ENCODE measurements at places on chromosomes 5 and 9.

- peak; percentile 4 for DNase-seq
These were observed 75.2 kb upstream of the RASGRF2 start for GRCh38 chr5:80884929-80885328.

DNA sequence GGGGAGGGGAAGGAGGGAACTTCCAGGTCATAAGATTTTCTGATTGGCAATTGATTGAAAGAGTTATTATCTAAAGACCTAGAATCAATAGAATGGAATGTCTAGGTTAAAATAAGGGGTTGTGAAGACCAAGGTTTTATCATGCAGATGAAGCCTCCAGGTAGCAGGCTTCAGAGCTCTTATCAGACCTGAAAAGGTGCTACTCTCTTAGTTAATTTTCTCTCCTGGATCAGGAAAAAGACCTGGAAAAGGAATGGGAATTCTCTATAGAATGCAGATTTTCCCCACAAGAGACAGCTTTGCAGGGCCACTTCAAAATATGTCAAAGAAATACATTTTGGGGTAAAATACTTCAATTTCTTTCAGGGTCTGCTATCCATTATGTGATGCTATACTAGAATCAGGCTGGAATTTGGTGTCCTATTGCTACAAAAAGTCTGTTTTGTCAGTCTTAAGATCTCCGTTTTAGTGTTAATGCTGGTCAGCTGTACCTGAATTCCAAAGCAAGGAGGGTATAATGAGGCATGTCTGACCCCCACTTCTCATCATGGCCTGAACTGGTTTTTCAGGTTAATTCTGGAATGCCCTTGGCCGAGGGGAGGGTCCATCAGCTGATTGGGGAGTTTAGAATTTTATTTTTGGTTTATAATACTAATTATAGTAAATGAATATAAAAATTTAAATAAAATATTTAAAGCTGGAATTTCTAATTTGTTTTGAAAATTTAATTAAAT is 16.6 kb upstream of the STOM start:
- no peak for DNase-seq

GRCh38 chr5:30505014-30505886 is 688.2 kb upstream of the CDH6 start:
- no peak for DNase-seq

GRCh38 chr9:135416664-135417290 is 62.8 kb upstream of the PPP1R26 start:
- DNase-seq, result no peak

DNA sequence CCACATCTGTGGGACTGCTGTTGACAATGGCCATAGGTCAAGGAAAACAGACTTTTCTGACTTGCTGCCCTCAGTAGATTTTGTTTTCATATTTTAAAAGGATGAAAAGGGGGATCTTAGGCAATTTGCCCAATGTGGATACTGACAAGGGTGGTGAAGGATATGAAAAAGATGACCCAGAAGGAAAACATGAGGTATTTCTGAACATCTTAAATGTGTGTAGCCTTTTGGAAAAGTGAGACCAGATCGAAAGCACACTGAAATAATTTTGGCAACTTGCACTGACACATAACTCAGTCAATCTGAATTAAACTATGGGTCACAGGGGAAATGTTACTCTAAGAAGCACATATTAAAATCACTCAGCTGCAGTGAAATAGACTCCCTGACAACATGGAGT is 1793.0 kb upstream of the ACO1 start:
- DNase-seq, result no peak

GRCh38 chr9:93307468-93308157 is 123.7 kb downstream of the WNK2 start:
- no peak for DNase-seq

- no peak for DNase-seq
These were observed 83.5 kb downstream of the SLC1A1 start for GRCh38 chr9:4573634-4574389.

DNA sequence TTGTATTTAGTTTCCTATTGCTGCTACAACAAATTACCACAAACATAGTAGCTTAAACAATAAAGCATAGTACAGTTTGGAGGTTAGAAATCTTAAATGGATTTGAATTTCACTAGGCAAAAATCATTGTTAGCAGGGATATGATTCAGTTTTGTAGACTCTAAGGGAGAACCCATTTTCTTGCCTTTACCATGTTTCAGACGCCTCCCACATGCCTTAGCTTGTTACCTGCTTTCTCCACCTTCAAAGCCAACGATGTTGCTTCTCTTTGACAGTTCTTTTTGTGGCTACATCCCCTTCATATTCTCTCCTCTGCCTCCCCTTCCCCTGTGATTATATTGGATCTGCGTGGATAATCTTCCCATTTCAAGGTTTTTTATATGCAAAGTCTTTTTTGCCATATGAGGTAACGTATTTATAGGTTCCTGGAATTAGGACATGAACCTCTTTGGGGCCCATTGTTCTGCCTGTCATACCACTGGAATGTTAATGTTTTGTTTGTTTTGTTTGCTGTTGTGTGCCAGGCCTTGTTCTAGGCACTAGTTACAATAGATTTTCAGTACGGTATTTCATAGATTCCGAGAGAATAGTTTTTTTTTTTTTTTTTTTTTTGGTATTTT is 54.1 kb downstream of the UHRF2 start:
- no peak for DNase-seq

GRCh38 chr5:153513156-153513555 is 22.7 kb downstream of the GRIA1 start:
- no peak for DNase-seq

- DNase-seq, result no peak
These were observed 233.2 kb downstream of the FBXL17 start for GRCh38 chr5:108148715-108149139.

DNA sequence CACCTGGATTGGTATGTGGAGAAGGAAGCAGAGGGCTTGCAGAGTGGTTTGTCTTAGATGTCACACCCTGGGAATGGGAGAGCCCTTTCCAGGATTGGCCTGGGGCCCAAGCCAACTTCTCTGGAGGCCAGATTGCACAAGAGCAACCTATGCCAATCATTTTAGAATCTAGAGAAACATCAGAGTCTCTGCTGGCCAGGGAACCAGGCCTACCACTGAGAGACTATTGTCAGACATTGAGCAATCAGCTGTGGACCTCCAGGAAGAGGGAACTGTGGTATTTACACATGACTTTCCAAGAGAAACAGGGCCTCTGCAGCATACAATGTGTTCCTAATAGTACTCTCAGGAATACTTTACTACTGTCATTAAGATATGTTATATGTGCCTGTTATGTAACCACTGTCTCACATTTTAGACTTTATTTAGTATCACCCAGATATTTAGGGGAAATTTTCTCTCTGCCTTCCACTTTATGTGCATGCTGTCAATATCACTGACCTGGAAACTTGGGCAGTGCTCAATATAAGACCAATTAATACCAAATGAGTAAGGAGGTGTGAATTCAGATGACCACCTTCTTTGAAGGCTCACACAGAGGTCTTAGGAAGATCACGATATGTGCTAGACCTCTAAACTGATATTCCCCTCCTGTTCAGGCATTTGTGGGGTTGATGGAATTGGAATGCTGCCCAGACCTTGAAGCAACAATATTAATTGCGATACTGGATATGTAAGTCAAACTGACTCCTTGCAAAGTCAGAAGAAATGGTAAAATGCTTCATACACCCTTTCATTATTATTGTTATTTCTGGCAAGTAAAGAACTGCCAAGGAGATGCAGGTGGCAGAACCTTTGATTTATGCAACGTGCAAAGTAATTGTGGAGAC is 20.5 kb upstream of the CCL28 start:
- DNase-seq, result no peak

DNA sequence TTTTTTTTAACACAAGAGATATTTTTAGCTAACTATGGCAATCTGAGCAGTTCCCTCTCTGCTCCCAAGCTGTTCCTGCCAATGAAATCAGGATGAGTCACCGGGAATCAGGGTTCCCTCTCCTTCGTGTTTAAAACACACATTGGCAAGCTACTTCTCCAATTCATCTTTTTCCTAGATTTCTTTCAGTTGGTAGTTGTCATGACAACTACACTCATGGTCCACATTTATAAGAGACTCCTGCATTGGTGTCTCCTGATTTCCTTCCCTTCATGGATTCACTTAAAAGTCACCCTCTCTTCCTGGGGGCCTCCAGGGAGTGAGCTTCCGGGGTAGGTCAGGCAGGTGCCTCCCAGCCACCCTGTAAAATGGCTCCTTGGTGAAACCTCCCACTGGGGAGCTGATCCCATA is 72.3 kb upstream of the NIPAL4 start:
- no peak for DNase-seq

DNA sequence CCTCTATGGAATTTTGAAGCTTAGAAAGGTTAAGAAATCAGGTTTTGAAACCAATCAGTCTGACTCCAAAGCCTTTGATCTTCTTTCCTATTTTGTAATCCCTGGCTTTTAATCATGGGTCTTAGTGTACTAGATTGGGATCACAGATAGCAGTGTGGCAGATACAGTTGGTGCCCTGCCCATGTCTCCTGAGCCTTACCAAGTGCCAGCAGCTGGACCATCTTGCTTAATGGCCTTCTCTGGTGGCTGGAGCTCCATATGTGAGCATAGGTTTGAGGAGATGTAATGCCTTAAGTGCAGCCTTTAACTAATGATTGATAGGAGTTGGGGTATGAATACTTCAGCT is 16.7 kb upstream of the RIC1 start:
- no peak for DNase-seq

DNA sequence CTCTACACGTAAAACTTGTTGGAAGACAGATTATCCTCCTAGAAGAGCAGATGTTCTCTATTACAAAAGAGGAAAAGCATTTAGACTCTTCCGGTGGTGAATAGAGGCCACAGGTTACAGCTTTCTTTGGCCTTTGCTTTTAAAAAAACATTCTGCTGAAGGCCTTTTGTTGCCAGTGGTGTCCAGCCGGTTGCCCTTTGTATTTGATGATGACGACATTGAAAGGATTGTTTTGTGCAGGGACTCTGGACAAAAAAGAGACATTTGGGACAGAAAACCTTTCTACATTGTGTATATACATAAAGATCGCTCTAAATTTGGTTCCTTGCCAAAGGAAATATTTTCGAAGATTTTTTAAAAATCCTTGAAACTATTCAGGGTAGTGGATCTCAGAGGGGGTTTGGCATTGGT is 180.3 kb downstream of the C9orf152 start:
- DNase-seq, result no peak

GRCh38 chr9:107906074-107906473 is 416.5 kb upstream of the KLF4 start:
- no peak for DNase-seq

DNA sequence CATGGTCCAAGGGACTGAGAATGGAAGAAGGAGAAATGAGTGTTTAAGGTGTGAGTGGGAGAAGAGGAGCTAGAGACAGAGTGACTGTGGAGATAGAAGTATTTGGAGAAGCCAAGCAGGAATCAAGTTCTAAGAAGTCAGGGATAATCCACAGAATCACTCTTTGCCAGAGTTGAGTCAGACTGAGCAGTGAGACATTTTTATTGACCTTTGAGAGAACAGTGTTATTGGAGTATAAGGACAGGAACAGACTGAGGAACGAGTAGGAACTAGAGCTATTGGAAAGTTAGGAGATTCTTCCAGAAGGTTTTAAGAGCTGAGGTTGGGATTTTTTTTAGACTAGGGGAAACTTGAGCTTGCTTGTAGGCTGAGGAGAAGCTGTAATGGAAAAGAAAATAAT is 37.2 kb downstream of the RCL1 start:
- no peak for DNase-seq

DNA sequence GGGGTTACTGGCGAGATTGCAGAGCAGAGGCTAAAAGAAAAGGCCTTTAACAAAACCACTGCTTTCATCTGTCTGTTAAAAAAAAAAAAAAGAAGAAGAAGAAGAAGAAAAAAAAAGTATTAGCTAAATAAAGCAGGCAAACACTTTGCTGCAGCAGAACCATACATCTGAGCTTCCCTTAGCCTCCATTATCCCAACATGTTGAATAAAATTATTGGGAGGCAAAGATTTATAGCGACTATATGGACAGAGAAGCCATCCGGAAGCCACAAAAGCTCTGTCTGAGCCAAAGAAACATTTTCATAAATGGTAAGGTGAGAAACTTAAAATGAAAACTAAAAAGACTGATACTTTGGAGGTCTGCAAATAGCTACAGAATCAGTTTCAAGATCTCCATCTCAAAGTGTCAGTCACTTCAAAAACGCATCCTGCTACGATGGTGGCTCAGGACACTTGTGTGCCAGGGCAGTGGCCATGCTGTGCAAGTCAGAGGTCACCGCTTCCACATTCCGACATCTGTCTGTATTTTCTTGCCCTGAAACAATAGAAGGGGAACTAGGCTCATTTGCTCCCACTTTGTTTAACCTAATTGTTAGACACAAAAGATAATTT is 9.6 kb downstream of the EFNA5 start:
- no peak for DNase-seq

- DNase-seq, result no peak
These were observed 126.8 kb upstream of the STC2 start for GRCh38 chr5:173454736-173455598.

GRCh38 chr5:141811287-141812155 is 66.7 kb downstream of the PCDH1 start:
- DNase-seq, result peak; percentile 31

- DNase-seq, result no peak
These were observed 264.4 kb downstream of the HTR1A start for GRCh38 chr5:63697811-63698210.

DNA sequence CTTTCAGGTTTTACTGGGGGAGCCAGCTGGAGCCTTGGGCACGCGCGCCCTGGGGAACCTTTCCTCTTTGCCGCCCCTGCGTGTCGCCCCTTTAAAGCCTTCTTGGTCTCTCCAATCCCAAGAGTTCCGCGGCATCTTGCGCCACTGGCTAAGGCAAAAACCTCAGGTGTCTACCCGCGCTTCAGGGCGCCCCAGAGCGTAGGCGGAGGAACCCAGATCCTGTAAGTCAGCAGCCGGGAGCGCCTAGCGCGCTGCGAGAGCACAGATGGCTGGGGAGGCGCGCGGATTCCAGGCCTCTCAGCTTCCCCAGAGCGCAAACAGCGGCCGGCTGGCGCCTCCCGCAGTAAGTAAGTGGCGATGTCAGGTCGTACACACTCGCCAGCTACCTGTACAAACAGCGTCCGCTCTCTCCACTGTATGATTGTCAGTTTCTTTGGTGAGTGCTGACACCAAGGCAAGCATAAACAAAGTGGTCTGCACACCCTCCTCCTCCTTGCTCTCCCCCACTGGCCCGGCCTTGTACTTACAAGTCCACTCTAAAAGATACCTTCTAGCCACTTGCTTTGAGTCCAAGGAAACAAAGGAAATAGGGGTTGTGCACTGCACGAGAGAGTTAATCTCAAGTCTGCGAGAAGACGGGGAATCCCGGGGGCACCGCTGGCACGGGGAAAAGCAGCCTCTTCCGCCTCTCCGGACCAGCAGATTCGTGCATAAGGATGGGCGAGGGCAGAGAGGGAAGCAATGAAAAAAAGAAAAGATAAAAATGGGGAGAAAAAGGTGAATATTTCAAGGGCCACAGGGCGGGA is 2.9 kb downstream of the HTR1A start:
- no peak for DNase-seq

- no peak for DNase-seq
These were observed 224.6 kb upstream of the PLPPR1 start for GRCh38 chr9:100803956-100804355.

GRCh38 chr9:227860-228259 is 13.2 kb downstream of the DOCK8 start:
- no peak for DNase-seq

- no peak for DNase-seq
These were observed 159.5 kb upstream of the SHB start for GRCh38 chr9:38228331-38229103.

- DNase-seq, result no peak
These were observed 102.1 kb downstream of the LHFPL2 start for GRCh38 chr5:78546276-78546996.
